ENCODE measurements at places on chromosomes 7 and 10.

- no peak for DNase-seq
Observed at GRCh38 chr7:146826329-146826728, 709.7 kb downstream of the CNTNAP2 start.

- no peak for DNase-seq
Observed at GRCh38 chr7:95479992-95480624, 5.6 kb upstream of the ASB4 start.

GRCh38 chr10:36195364-36195763, 553.3 kb upstream of the FZD8 start:
- DNase-seq: no peak

GRCh38 chr7:117870448-117871130, 2.7 kb downstream of the CTTNBP2 start:
- no peak for DNase-seq

GRCh38 chr7:18693406-18693805, 197.9 kb downstream of the HDAC9 start:
- DNase-seq: no peak

DNA sequence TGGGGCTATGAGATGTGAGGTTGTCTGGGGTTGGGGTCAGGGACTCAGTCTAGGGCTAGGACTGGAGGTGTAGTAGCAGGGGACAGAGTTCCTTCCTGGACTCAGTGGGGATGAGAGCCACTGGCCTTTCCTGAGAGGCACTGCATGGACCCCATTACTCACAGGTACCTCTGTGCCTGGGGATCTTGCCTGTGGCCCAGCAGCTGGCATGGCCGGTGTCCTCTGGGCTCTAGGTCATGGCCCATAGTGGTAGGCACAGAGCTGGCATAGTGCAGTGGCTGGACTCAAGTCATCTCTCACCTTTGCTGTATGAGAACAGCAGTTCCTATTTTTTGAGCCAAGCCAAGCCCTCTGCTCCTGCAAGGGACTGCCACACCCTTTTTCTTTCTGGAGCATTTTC, 51.9 kb downstream of the NEURL1 start:
- DNase-seq: no peak

DNA sequence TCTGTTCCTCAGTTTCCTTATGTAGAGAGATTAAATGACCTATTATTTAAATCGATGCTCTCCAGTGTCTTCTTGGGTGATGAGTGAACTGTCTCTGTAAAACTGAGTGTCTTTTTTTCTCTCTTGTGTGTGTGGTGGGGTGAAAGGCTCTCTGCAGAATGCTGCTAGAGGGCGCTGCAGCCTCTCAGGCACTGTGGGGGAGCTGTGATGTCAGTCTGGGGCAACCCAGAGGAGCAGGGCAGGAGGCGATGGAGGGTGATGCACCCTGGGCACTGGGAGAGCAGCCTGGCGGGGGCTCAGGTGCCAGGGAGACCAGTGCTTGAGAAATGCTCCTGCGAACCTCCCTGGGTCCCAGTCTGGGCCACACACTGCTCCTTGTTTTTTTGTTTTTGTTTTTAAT, 110.1 kb upstream of the POM121L12 start:
- DNase-seq: no peak

DNA sequence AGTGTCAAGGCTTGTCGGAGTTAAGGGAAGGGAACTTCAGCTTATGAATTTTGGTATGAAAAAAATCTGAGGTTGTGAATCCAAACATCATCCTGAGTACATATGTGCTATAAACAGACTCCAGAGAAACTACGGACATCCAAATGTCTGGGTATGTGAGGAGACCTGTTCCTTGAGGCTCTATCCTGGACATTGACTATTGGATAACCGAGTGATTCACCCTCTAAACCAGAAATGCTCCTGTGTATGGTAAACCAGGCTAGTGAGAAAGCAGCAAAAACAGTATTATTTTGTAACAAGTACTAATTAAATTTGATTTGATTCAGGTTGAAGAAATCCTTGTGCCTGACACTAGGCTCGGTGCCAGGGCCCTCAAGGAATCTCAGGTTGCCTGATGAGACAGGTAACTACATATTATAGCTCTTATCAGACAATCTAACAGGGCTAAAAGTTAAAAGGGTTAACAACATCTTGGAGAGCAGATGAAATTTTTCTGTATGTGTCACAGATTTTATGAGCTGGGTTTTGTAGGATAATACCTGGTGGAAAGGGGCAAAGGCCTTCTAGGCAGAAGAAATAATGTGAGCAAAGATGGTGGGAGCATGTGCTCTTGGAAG, 10.4 kb upstream of the STOX1 start:
- no peak for DNase-seq

DNA sequence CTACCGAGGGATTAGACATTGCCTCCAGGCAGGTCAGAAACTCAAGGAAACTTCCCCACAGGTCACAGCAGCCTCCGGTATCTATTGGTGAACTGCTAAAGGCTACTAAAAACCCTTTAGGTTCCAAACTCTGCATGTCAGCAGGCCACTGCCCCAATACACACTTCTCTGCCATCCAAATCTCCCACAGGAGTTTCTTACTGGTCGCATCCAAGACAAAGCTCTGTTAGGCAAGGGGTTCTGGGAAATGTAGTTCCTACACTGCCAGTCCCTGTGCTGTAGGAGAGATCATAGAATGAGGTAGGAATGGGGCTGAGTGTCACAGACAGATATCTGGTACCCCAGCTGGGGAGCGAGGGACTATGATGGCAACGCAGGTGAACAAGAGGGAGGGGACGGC, 757.0 kb upstream of the C7orf33 start:
- DNase-seq: no peak

GRCh38 chr7:116483271-116483942, 16.1 kb upstream of the CAV2 start:
- no peak for DNase-seq

GRCh38 chr10:101032637-101033224, 1.7 kb downstream of the SFXN3 start:
- DNase-seq: peak; percentile 62

DNA sequence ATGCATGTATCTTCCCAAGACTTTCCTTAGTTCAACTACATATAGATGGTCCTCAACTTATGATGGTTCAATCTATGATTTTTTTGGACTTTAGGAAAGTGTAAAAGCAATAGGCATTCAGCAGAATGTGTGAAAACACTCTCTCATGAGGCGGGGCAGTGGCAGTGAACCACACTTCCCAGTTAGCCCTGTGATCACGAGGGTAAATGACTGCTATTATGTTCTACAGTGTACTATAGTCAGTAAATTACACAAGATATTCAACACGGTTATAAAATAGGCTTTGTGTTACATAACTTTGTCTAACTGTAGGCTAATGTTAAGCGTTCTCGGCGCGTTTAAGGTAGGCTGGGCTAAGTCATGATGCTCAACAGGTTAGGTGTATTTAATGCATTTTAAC, 169.3 kb downstream of the AMPH start:
- DNase-seq: no peak

DNA sequence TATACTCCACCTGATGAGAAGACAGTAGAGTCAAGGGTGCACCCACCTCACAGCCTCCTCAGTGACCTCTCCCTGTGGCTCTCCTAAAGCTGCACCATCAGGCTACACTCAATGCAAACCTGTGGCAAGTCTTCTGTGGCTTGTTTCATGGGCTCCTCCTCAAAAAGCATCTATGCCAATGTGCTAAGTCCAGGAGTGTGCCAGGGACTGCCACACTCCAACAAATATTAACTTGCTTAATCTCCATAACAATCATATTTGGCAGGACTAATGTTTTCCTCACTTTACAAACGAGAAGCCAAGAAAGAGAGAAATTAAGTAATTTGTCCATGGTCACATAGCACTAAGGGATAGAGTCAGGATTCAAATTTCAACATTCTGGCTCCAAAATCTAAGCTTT, 11.9 kb downstream of the NRAP start:
- DNase-seq: no peak

- DNase-seq: no peak
Observed at GRCh38 chr10:32349968-32350738, 3.2 kb upstream of the EPC1 start.

GRCh38 chr7:155316427-155317113, 18.9 kb downstream of the INSIG1 start:
- no peak for DNase-seq

DNA sequence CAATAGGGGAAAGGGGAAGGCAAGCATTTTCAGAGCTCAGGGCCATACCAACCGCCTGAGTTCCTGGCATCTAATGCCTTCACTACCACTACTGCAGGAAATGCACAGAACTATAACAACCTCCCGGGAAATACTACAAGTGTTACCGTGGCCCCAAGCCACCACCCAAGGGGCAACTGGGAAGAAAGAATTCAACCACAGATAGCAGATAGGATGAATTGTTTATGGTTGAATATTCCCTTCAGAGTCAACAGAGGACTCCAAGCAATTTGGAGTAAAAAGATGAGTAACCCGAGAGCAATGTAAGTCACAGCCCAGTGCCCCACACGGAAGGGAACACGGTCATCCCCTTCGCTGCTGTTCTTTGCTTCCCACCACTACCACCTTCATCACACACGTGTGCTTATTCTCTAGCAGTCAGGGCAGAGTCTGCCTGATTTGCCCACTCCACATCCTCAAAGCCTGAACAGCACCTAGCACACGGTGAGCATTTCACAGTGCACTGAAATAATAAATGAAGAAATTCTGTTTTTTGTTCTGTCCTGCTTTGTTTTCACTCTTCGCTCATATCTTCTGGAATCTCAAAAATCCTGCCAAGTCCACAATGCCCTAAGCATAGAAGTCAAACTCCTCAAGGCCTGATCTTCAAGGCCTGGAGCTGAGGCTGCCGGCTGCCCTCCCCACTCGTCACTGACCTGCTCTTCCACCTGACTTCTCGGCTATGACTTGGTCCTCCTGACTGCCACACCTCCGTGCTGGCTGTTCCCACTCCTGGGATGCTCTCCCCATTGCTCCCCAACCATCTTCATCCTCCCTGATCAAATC, 221.1 kb downstream of the KCNMA1 start:
- DNase-seq: no peak

DNA sequence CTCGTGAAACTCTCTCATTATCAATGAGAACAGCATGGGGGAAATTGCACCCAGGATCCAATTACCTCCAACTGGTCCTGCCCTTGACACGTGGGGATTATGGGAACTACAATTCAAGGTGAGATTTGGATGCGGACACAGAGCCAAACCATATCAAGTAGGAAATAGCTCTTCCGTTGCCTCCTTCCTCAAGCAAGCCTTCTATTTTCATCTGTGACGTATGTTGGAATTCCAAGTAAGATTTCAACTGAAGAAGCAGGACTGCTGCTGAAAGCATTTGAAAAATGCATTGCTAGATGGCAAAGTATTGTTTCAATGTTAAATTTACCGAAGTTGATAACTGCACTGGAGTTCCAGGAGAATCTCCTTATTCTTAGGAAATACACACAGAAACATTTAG, 178.1 kb upstream of the GALNT17 start:
- no peak for DNase-seq

GRCh38 chr10:28685717-28686116, 8.4 kb downstream of the BAMBI start:
- DNase-seq: no peak

GRCh38 chr10:94069884-94070283, 76.2 kb downstream of the PLCE1 start:
- no peak for DNase-seq

DNA sequence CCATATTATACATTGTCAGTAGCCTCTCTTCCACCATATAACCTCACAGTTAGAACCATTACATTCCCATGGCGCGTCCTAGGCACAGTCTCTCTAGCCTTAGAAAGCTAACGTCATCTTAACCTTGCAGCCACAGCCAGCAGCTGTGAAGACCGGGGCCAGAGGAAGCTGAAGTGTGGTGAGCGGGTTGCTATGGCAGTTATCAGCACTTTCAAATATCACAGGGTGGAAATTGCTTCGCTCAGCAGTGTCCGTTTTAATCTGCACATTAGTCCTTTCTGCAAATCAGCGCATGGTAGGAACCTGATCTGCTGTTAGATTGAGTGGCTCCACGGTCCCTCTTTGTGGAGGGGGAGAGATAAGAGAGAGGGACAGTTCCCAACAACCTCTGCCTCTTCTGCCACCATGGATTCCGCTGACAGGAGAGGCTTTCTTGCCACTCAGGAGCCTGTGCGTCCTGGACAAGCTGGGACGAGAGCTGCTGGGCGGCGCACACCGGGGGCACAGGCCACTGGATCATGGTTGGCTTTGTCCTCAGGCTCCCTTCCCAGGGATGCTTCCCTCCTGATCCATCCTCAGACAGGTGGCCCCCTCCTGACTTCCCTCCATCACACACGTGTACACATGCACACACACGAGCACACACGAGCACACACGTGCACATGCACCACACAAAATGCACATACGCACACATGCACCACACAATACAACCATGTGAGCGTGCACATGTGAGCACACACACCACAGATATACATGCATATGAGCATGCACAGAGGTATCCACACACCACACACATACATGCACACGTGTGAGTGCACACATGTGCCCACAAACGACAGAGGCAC, 93.8 kb downstream of the WDR37 start:
- no peak for DNase-seq

- no peak for DNase-seq
Observed at GRCh38 chr7:50436133-50436806, 13.9 kb downstream of the FIGNL1 start.

DNA sequence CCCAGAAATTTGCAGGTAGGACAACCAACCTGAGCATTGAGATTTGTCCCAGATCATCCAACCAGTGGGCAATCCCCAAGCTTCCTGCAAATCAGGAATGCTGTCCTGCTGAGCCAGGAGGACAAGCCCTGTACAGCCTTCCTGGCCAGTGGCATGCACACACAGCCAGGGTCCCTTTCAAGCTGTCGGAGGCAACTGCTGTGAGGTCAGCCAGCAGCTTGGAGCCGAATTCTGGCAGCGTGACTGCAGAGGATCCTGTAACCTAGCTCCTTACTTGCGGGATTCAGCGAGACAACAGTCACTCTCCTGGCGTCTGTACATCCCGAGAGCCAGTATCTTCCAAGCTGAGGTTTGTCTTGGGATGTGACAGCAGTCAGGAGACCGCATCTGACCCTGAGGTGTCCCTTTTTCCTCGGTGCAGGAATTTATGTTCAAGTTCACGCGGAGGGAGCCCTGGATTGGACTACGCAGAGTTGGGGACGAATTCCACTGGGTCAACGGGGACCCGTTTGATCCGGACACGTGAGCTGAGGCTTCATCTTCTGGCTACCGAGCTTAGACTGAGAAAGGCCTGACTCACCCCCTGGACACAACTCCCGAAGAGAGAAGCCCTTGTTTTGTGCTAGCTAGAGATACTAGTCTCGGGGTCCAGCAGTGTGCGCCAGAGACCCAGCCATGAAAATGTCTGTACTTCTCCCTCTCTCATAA, 18.3 kb downstream of the CLEC2L start:
- no peak for DNase-seq

DNA sequence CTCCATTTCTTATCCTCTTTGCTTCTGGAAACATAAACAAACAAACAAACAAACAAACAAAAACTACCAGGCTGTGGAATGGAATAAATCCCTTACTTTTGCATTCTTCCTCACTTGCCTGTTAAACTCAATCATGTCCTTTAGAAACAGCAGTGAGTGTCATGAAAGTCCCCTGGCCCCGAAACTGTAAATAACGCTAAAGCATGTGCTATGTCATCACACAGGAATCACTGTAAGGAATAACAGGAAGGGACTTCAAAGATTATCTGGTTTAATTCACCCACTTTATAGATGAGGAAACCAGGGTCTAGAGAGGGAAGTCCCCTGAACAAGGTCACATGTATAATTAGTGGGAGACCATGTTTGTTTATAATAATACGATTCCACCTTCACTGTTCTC, 159.4 kb upstream of the MEOX2 start:
- DNase-seq: no peak
